ENCODE measurements at places on chromosomes 1 and 21. TPM values are rescaled to one million over a fixed set of nuclear protein-coding genes. Genes with fewer than 3 reads are reported as not detected.

GRCh38 chr1:200901796-200902444, 7.2 kb downstream of the INAVA start:
- DNase-seq: no peak

TBX19 gene
- 1.7 TPM for polyA plus RNA-seq

HAX1 gene
- 83.4 TPM for polyA plus RNA-seq

- DNase-seq: peak; percentile 9
Measured at GRCh38 chr1:224245188-224245587, 62.1 kb downstream of the DEGS1 start.

GUCA2A gene
- polyA plus RNA-seq: not detected

DNA sequence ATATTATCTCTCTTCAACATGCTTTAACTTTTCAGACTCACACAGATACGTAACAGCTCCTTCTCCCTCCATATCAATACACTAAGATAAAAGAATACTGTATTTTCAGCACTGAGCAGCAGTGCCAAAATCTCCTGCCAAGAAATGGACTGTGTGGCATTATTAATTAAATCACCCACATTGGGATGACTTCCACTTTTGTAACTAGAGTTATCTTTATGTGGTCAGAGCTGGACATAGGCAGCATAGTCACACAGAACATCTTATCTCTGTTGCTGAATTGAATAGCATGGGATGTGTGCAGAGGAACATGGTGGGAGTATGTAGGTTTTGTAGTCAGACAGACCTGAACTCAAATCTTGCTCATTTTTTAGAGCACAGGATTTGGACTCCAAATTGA, 41.4 kb upstream of the CACYBP start:
- no peak for DNase-seq

- DNase-seq: no peak
Measured at GRCh38 chr1:25217015-25217414, 15.3 kb downstream of the SYF2 start.

DNA sequence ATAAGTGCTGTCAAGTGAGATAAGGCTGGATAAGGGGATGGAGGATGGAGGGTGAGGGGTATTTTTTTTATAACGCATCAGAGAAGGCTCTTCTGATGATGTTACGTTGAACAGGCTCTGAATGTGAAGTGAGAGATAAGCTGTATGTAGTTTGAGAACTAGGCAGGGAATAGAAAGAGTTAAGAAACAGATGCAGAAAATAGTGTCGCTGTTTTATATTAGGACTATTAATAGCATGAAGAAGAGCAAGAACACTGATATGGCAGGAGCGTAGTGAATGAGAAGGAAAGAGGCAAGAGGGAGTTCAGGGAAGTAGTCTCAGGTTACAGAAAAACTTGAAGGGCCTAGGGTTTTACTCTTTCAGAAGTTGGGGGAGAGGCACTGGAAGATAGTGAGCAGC, 59.8 kb downstream of the GPR88 start:
- no peak for DNase-seq

GRCh38 chr1:166080967-166081870, 85.6 kb downstream of the FAM78B start:
- DNase-seq: no peak

CELA2B gene
- polyA plus RNA-seq: 0.61 TPM

MEGF6 gene
- polyA plus RNA-seq: 8.5 TPM

AUNIP gene
- polyA plus RNA-seq: 4.3 TPM

GRCh38 chr1:66682106-66682505, 70.2 kb upstream of the DYNLT5 start:
- no peak for DNase-seq

DNA sequence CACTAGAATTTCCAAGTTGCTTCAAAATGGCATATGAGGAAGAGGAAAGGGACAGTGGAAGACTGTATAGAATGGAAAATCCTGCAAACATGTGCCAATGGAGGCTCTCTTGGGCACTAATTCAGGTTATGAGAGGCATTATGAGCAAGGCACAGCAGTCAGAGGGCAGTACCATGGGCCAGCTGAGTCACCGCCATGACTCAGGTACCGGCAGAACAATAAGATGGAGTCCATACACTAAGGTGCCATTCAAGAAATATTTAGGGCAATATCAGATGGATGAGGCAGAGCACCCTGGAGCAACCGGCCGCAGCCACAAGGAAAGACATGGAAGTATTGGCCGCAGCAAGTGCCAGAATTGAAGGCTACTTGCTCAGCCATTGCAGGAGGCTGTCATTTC, 25.6 kb upstream of the VAV3 start:
- no peak for DNase-seq

GRCh38 chr1:114702737-114703136, 7.4 kb upstream of the AMPD1 start:
- no peak for DNase-seq

GRCh38 chr1:86699186-86699585, 5.2 kb upstream of the SH3GLB1 start:
- no peak for DNase-seq

- no peak for DNase-seq
Measured at GRCh38 chr1:20070357-20070756, 363 bp downstream of the PLA2G5 start.

SERPINC1 gene
- polyA plus RNA-seq: 0.79 TPM

DNA sequence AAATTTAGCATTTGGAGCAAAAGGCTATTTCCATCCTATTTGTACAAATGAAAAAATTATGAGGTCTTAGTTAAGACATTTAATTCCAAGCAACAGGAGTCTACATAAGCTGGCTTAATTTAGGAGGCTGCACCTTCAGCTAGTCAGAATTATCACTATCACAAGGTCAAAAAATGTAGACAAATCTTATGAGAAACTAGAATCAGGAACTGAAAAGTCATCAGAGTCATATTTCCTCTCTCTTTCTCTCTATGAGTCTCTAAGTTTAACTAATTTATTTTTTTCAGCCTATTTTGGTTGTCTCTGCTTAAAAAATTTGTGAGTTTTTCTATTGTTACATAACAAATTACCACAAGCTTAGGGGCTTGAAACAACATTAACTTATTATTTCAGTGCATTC, 807.1 kb upstream of the PRMT6 start:
- DNase-seq: no peak

DNA sequence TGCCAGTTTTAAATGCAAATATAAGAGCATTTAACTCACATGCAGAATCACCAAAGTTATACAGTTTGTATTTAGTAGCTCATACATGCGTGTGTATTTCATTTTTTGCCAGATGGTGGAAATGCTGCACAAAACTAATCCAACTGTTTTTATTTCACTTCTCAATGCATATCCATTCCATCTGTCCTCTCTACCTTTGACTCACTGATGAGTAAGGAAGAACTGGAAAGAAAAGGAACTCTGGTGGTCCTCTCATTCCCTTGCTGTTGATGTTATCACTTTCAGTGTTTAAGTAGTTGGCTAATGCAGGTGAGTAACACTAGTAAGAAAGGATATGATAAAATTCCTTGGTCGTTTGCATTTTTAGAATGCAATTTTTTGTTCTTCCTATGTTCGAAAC, 5.7 kb upstream of the SLC1A7 start:
- no peak for DNase-seq

- no peak for DNase-seq
Measured at GRCh38 chr1:205663286-205663936, 16.9 kb downstream of the SLC45A3 start.

DNA sequence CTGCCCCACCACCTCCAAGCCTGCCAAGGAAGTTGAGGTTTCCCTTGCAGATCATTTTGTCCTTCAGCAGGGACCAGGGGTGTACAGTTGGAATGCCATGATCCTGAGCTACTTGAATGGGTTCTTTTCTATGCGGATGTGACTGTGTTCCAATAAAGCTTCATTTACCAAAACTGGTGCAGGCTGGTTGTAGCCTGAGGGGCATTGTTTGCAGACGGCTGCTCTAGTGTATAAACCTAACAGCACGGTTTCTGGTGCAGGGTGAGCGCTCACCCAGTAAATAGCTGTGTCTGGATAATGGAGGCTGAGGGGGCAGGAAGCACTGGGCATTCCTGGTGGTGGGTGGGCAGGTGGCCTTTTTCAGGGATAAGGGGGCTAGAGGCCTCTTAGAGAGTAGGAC, 72.7 kb upstream of the ACTL8 start:
- DNase-seq: no peak

ZNF683 gene
- not detected for polyA plus RNA-seq

ATP1A2 gene
- polyA plus RNA-seq: 4.9 TPM

DNA sequence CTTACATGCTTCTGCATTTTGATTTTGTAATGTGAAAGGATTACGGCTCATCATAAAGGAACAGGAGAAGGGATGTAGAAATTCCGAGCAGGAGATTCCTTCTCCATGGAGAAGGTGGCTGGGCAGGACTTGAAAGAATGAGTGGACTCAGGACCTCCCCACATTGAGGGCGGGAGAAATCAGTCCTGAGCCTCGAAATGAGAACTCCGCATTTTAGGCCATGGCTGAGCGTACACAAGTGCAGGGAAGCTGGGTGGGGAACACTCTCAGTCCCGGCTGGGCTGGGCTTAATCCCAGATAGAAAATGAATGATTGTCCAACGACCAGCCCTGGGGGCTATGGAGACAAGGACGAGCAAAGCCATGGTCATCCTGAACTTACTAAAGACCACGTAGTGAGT, 402.3 kb upstream of the POU3F1 start:
- DNase-seq: no peak

VSIG8 gene
- polyA plus RNA-seq: 0.30 TPM

DNA sequence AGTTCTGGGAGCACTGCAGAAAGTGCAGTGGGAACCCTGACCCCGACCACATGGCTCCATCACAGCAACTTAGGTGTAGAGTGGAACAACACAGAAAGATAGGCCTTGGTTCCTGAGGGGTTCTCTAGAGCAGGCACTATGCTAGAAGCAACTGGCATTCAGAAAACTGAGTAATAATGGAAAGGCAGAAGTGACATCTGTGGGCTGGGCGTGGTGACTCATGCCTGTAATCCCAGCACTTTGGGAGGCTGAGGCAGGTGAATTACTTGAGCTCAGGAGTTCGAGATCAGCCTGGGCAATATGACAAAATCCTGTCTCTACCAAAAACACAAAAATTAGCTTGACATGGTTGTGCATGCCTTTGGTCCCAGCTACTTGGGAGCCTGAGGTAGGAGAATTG, 5.3 kb downstream of the MRPS15 start:
- DNase-seq: no peak

- DNase-seq: no peak
Measured at GRCh38 chr1:172446547-172446946, 2.7 kb upstream of the PIGC start.

KCNQ4 gene
- 1.9 TPM for polyA plus RNA-seq

GRCh38 chr1:26360807-26361604, 7.1 kb upstream of the CRYBG2 start:
- no peak for DNase-seq

GRCh38 chr21:38972078-38972477, 166.3 kb downstream of the ETS2 start:
- DNase-seq: no peak

DNA sequence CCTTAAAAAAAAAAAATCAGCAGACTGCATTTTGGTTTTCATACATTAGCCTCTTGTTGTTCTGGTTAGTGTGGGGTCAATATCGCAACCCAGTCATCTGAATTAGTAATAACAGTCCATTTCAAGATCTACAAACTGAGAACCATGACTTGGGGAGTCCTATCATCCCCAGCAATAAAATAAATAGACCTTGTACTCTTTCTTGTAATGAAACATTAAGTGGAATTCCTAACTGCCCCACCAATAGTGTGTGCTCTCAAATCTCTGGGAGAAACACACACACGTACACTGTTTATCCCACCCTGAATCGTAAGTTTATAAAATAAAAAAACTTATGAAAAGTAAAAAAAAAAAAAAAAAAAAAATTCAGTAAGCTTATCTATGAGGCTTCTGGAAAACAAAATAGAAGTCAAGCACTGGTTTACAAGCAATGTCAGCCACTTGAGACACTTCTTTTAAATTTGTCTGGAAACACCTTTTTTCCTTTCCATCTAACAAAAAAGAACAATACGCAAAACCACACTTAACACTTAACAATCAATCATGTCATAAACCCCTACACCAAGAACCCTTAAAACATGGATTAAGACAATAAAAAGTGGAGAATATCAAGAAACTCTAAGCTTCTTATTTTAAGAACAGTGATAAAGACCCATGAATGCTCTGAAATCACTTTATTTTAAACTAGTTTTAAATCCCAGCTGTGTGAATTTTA, 53.1 kb downstream of the PUM1 start:
- no peak for DNase-seq

DNA sequence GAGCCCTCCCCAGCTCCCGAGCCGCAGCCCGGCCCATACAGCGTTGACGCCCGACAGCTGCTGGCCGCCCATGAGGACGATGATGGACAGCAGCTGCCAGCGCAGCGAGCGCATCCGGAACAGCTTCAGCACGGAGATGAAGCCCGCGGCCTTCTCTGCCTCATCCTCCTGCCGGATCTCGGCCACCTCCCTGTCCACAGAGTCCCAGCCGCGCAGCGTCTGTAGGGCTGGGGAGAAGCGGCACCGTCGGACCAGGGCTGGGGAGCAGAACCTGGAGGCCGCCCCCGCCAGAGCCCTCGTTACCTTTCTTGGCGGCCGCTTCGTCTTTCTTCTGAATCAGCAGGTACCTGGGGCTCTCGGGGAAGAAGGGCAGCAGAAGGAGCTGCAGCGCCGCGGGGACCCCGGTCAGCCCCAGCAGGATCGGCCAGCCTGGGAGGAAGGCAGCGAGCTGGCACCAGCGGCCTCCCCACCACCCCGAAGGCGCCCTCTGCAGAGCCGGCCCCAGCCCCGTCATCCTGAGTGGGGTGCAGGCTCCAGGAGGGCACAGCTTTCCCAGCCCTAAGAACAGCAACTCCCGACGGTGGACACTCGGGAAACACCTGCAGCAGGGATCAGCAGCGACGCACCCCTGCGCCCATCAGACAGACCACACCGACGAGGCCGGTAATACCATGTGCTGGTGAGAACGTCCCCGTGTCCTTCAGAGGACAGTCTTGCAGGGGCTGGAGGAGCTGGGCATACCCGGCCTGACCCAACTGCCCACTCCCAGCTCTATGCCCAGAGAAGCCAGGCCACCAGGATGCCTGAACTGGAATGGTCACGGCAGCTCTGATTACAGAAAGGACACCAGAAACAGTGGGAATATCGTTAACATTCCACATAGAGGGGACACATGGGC, 13.8 kb upstream of the SLC2A7 start:
- no peak for DNase-seq

DNA sequence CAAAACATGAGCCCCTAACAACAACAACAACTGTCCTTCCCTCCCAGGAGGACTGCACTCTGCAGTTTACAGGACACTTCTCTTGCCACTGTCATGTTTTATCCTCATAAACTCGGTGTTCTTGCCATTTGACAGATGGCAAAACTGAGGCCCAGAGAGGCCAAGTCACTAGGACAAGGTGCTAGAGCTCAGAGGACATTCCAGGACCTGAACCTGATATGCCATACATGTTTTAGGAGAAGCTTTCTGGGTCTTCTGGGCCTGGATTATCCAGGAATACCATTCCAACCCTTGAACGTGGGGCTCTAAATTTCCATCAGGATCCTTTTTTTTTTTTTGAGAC, 19.4 kb upstream of the TENT5B start:
- no peak for DNase-seq
